GM23248 (cell line): ENCODE measurements at places on chromosomes 12 and 14. TPM values are rescaled to one million over a fixed set of nuclear protein-coding genes. Genes with fewer than 3 reads are reported as not detected.

PROX2 gene
- polyA plus RNA-seq = 0.05 TPM in 1 of 2 replicates, not detected in the other

ADGRD1 gene
- polyA plus RNA-seq = 11.2 and 11.3 TPM in 2 replicates

PRH2 gene
- 0.53 TPM in 1 of 2 replicates, not detected in the other for polyA plus RNA-seq

SOAT2 gene
- 0.33 and 0.43 TPM in 2 replicates for polyA plus RNA-seq

CFAP251 gene
- polyA plus RNA-seq = 0.46 and 0.58 TPM in 2 replicates

SLCO1C1 gene
- polyA plus RNA-seq = not detected in 2 replicates

YARS2 gene
- polyA plus RNA-seq = 30.8 and 34.8 TPM in 2 replicates

GRCh38 chr12:41193311-41193710 lies 5.2 kb downstream of the PDZRN4 start:
- DNase-seq = no peak
- H3K27ac ChIP-seq = no peak overlapping the region
- H3K36me3 ChIP-seq = no peaks in the 10 kb centered on the region

DNA sequence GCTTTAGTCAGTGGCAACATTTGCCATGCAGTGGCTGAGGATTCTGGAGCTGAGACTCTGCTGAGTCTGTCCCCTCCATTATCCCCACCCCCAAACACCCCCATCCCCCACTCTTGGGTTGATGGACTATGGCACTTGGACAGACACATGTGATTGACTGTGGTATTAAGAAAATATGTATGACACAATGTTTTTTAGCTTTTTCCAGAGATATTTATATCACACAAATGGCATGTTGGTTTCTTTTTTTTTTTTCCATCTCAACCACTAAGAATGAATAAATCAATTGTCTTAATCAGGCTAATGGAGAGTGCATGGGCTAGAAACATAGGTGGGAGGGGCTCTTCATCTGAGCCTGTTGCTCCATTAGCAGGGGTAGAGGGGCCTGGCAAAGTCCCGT lies 30.7 kb upstream of the MAP1LC3B2 start:
- DNase-seq = peak; percentile 42
- 0 out of 2 replicates have a peak overlapping the region, but pooled peaks have one; percentile 14 for H3K4me3 ChIP-seq
- no peaks in the 10 kb centered on the region for H3K36me3 ChIP-seq
- H3K27ac ChIP-seq = peak overlapping the region; percentile 68
- H3K4me1 ChIP-seq = peaks cover 47% of the 10 kb centered on the region
- no peaks in the 10 kb centered on the region for H3K27me3 ChIP-seq

DNA sequence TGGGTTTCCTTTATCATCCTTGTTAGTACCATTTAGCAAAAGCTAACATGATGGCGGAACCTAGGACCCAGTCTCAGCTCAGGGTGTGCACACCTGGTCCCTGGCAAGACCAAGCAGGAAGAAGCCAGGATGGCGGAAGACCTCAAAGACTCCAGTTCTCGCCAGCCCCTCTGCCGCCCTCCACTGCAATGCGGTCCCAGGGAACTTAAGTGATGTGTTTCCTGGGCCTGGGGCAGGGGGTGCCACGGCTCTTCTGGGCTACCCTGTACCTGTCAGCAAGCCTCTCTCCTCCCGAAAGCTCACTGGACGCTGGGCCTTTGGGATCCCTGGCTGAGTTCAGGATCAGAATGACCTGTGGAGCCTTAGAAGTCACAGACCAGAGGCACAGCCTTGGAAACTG lies 71.3 kb downstream of the FBXL14 start:
- H3K4me3 ChIP-seq = no peak overlapping the region
- no peaks in the 10 kb centered on the region for H3K36me3 ChIP-seq
- peaks cover 32% of the 10 kb centered on the region for H3K4me1 ChIP-seq
- no peaks in the 10 kb centered on the region for H3K27me3 ChIP-seq
- no peak overlapping the region for H3K27ac ChIP-seq
- DNase-seq = no peak

- peak; percentile 73 for DNase-seq
- H3K36me3 ChIP-seq = no peaks in the 10 kb centered on the region
- no peak overlapping the region for H3K27ac ChIP-seq
- H3K4me1 ChIP-seq = peaks cover 12% of the 10 kb centered on the region
- peaks cover 25% of the 10 kb centered on the region for H3K27me3 ChIP-seq
- peak overlapping the region; percentile 69 for H3K4me3 ChIP-seq
Measured at GRCh38 chr12:107320033-107320928, 226.9 kb upstream of the CRY1 start.

GRCh38 chr12:92928421-92928961 lies 604 bp downstream of the EEA1 start:
- H3K4me1 ChIP-seq = peaks cover 32% of the 10 kb centered on the region
- H3K36me3 ChIP-seq = no peaks in the 10 kb centered on the region
- H3K4me3 ChIP-seq = peak overlapping the region; percentile 83
- peak; percentile 75 for DNase-seq
- peak overlapping the region; percentile 89 for H3K27ac ChIP-seq
- H3K27me3 ChIP-seq = no peaks in the 10 kb centered on the region

DNA sequence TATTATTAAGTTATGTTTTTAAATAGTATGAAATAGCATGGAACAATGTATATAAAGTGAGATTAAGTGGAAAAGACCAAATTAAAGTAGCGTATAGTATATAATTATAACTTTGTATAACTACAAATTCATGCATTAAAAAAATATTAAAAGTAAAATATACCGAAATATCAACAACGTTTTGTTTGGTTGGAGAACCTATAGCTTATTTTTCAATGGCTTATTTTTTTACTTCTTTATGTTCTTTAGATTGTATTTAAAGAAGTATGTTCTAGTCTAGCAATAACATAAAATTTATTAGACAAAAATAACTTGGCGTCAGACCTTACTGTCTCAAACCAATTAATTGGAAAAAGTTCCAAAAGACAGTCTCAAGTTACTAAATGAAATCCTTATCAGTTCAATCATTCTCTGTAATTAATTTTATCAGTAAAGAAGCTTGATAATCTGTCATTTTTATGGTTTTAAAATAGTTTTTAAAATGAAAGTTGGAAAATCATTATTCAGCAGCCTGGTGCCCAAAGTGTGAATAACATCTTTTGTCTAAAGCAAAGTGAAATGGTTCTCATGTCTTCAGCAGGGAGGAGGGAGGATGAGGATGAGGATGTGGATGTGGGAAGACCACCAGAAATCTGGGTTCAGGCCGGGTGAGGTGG lies 46.7 kb downstream of the IRAK3 start:
- no peaks in the 10 kb centered on the region for H3K27me3 ChIP-seq
- no peaks in the 10 kb centered on the region for H3K36me3 ChIP-seq
- DNase-seq = peak; percentile 70
- peak overlapping the region; percentile 81 for H3K4me3 ChIP-seq

DNA sequence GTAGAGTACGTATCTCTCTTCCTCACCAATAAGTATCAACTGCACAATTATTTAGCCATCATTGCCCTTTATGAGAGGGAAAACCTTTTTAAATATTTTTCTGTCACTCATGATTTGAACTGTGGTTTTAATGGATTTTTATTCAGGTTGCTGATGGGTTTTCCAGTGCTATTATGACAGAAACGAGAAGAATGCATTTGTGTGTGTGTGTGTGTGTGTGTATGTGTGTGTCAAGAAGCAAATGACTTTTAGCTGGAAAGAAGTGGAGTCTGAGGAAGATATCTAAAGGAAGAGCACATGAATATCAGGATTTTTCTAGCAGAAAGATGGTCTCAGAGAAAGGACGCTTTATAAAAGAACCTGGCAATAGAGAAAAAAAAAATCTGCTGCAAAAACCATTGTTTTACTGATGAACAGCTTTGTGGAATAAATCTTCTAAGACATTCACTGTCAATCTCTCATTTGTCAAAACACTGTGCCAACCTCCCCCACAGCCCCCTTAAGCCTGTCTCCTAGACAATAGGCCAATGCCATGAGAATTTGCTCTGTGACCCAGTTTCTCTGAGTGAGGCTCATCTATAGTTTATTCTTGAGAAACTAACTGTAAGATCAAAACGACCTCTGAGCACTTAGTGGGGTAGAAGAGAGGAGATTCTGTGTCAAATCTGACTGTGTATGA lies 417.7 kb downstream of the FLRT2 start:
- no peak overlapping the region for H3K4me3 ChIP-seq
- H3K4me1 ChIP-seq = no peaks in the 10 kb centered on the region
- H3K36me3 ChIP-seq = no peaks in the 10 kb centered on the region

- no peaks in the 10 kb centered on the region for H3K36me3 ChIP-seq
- peaks cover 50% of the 10 kb centered on the region for H3K4me1 ChIP-seq
- no peak for DNase-seq
- H3K4me3 ChIP-seq = no peak overlapping the region
Measured at GRCh38 chr14:51331486-51332367, 91.7 kb downstream of the TMX1 start.

DNA sequence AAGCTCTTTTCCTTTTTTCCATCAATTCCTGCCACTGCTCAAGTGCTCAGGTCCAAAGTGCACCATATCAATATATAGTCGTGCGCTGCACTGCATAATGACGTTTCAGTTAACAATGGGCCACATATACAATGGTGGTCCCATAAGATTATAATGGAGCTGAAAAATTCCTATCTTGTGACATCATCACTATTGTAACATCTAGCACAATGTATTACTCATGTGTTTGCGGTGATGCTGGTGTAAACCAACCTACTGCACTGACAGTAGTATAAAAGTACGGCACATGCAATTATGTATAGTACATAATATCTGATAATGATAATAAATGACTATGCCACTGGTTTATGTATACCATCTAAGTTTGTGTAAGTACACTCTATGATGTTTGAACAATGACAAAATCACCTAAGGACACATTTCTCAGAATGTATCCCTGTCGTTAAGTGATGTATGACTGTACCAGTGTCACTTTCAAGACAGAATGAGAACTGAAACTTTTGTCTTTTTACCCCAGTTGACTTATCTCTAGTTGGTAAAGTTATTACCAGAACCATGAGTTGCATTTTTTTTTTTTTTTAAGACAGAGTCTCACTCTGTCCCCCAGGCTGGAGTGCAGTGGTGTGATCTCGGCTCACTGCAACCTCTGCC lies 53.7 kb upstream of the INSM2 start:
- no peaks in the 10 kb centered on the region for H3K36me3 ChIP-seq
- no peaks in the 10 kb centered on the region for H3K27me3 ChIP-seq
- H3K4me1 ChIP-seq = no peaks in the 10 kb centered on the region
- peak; percentile 12 for DNase-seq

GRCh38 chr12:48157889-48158370 lies 615 bp upstream of the ASB8 start:
- no peaks in the 10 kb centered on the region for H3K36me3 ChIP-seq
- no peak for DNase-seq
- H3K27ac ChIP-seq = peak overlapping the region; percentile 35
- no peaks in the 10 kb centered on the region for H3K27me3 ChIP-seq
- peaks cover 6% of the 10 kb centered on the region for H3K4me1 ChIP-seq

GRCh38 chr14:30283822-30284446 lies 275.0 kb upstream of the G2E3 start:
- peak; percentile 58 for DNase-seq
- no peak overlapping the region for H3K27ac ChIP-seq
- no peaks in the 10 kb centered on the region for H3K27me3 ChIP-seq
- H3K36me3 ChIP-seq = no peaks in the 10 kb centered on the region
- H3K4me1 ChIP-seq = no peaks in the 10 kb centered on the region
- H3K4me3 ChIP-seq = no peak overlapping the region

DNA sequence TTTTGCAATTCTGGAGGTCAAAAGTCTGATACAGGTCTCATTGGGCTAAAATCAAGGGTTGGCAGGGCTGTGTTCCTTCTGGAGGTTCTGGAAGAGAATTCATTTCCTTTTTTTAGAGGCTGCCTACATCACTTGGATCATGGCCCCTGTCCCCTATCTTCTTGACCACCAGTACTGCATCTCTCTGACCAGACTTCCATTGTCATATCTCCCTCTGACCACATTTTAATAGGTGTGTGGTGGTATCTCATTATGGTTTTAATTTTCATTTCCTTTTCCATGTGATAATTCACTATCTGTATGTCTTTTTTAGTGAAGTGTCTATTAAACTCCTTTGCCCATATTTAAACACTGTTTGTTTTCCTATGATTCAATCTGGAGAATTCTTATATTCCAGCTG lies 215.2 kb upstream of the OTX2 start:
- no peak for DNase-seq
- no peak overlapping the region for H3K27ac ChIP-seq
- no peaks in the 10 kb centered on the region for H3K4me1 ChIP-seq
- no peaks in the 10 kb centered on the region for H3K36me3 ChIP-seq
- H3K4me3 ChIP-seq = no peak overlapping the region

- no peaks in the 10 kb centered on the region for H3K27me3 ChIP-seq
- H3K27ac ChIP-seq = no peak overlapping the region
- H3K36me3 ChIP-seq = no peaks in the 10 kb centered on the region
- H3K4me1 ChIP-seq = peaks cover 19% of the 10 kb centered on the region
- H3K4me3 ChIP-seq = no peak overlapping the region
- no peak for DNase-seq
Measured at GRCh38 chr12:6367065-6367968, 8.0 kb downstream of the SCNN1A start.

GRCh38 chr14:75736845-75737485 lies 75.9 kb downstream of the TTLL5 start:
- peaks cover 5% of the 10 kb centered on the region; the same call in 1 of the 2 replicates for H3K36me3 ChIP-seq
- H3K4me1 ChIP-seq = no peaks in the 10 kb centered on the region
- H3K4me3 ChIP-seq = no peak overlapping the region
- H3K27ac ChIP-seq = no peak overlapping the region
- no peaks in the 10 kb centered on the region for H3K27me3 ChIP-seq
- no peak for DNase-seq

DNA sequence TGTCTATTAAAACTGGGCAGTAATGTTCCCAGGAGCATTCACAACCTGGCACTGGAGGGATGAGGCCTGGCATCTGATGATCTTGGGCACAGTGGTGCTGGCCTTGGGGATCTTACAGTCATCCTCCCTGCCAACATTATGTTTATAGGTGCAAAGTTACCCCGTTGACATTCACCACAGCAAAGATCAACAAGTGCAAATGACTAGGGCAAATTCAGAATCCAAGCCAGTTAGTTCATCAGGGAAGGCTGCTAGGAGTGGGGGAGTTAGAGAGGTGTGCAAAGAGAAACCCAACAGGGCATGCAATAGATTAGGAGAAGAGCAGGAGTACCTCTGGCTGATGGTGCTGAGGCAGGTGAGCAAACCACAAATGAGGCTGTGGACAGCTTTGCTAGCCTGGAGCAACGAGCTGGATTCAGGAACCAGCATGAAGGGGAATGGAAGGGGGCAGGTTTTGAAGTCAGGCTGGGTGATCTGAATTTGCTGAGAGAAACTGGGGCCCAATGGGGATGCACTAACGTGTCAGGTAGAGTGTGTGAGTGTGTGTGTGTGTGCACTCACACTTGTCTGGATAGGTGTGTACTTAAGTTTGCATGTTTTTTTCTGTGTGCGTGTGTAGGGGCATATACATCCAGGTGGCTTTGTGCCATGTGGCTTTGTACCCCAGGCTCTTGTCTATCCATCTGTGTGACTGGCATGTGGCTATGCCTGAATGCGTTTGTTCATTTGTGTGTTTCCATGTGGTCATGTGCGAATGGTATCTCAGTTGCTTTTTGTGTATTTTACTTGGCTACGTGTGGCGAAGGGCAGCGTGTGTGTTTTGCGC lies 1.6 kb downstream of the CISTR start:
- H3K4me3 ChIP-seq = no peak overlapping the region
- peaks cover 85% of the 10 kb centered on the region for H3K27me3 ChIP-seq
- no peaks in the 10 kb centered on the region for H3K36me3 ChIP-seq
- no peak overlapping the region for H3K27ac ChIP-seq
- no peaks in the 10 kb centered on the region; the same call in 1 of the 2 replicates for H3K4me1 ChIP-seq
